NCI-H2081 (cell line): ENCODE measurements at places on chromosomes 11 and 22.

DNA sequence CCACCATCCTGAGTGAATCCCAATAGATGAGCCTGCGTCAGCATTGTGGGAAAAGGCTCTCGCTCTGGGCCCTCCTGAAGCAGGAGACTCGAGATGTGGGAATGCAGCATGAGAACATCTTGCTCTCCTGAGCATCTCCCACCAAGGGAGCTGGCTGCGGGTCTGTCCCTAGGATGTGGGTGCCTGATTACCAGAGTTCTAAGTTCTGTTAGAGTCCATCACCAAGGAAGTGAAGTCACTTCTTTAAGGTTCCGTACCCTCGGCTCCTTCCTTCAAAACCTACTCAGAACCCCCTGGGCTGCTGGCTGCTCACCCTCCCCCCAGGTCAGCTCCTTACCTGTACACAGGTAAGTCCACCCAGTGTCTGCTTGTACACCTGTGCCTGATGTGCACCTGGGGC is 100.5 kb upstream of the IGLL5 start:
- DNase-seq = no peak

DNA sequence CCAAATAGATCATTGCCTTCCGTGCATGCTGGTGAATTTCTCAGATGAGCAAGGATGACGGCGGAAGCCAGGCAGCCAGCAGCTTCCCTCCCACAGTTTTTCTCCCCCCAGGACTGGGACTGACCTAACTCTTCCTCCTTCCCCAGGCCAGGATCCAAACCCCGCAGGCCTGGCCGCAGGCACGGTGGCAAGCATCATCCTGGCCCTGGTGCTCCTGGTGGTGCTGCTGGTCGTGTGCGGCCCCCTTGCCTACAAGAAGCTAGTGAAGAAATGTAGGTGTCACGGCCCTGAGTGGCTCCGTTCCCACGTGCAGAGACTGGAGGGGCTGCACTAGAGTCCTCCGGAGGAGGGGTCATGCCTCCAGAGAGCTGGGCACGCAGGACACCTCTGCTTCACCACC is 20.5 kb downstream of the CD5 start:
- DNase-seq = no peak

GRCh38 chr11:125519860-125520834 is 24.1 kb upstream of the FEZ1 start:
- no peak for DNase-seq

GRCh38 chr11:8587915-8588314 is 6.1 kb downstream of the STK33 start:
- no peak for DNase-seq

- DNase-seq = no peak
Measured at GRCh38 chr11:7115780-7116179, 27.0 kb downstream of the RBMXL2 start.

DNA sequence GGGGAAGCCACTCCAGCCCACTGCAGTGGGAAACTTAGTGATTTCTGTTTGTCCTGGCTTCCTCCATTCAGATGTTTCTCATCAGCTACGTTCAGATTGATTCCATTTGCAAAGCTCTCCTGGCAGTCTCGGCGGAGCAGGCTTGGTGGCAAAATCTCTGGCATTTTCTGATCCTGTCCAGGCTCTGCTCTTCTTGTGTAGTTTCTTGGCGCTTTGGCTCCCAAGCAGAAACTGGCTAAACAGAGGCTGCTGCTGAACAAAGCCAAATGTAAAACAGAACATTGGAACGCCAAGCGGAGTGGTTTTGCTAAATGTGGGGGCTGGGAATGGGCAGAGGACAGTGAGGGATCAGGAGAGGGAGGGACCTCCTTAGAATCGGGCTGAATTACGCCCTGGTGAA is 36.7 kb downstream of the ADAMTS8 start:
- no peak for DNase-seq
